Activated CD8-positive, alpha-beta memory T cell treated with anti-CD3 and anti-CD28 coated beads for 24 hours (primary cell): ENCODE measurements at places on chromosomes 13 and 19.
A peak's percentile ranks its signal among the peaks of the same experiment; 100 is the strongest.

DNA sequence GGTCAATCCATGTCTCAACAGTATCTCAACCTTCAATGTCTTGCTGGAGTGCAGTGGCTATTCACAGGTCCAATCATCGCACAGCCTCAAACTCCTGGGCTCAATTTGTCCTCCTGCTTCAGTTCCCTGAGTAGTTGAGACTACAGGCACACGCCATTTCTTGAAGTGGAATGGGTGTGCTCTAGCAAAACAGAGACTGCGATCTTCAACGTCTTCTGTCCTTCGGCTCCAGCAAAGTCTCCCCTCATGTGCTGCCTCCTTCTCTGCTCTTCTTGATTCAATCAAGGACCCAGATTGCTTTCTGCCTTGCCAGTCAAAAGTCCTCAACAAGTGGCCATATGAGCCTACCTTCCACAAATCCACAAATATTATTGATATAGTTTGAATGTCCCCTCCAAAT is 466.7 kb upstream of the MIR17HG start:
- no peak for DNase-seq

DNA sequence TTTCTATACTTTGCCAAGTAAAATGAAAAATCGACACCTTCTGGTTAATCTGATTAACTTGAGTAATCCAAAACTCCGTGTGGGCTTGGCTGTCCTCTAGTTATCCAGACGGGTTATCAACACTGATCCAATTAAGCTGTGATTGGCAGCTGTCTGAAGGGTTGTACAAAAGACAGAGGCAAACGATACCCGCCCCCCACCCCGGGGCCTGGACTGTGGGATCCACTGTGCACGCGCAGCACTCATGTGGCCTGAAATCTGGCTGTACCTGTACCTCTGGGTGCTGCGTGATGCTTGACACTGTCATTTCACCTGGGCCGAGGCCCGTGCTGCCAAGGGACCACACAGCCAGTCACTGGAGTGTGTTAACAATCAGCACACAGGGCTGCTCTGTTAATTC is 53.5 kb downstream of the COL4A2 start:
- no peak for DNase-seq

DNA sequence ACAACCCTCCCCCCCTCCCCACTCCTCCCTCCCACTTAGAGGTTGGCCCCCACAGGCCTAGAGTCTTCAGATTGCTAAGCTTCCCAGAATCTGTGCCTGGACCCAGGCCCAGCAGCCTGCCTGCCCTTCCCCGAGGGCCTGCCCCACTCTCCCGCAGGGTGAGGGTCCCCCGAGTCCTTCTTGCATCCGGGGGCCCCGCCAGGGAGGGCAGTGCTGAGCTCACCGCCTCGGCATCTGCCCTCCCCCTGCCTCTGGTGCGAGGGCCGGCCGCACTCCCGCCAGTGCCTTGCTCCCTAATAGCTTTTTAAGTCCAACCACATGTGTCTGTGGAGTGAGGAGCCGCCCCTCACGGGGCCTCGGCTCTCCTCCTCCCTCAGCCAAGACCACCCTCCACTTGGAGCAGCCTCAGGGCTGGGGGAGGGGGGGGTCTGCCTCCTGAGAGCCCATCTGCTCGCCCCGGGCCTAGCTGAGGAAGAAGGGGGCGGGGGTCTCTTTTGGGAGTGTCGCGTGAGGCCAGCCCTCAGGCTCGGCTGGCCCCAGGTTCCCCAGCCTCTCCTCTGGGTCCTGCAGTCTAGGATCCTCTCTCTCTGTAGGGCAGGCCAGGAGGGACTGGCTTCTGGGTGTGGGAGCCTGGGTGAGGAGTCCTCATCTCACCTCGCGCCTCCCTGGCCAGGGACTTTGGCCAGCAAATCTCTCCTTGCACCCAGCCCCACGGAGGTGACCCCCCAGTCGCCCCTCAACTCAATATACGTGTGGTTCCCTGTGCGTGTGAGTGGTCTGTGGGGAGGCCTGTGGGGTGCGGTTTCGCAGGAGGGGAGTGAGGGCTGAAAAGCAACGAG is 47.2 kb downstream of the LYL1 start:
- no peak for DNase-seq

DNA sequence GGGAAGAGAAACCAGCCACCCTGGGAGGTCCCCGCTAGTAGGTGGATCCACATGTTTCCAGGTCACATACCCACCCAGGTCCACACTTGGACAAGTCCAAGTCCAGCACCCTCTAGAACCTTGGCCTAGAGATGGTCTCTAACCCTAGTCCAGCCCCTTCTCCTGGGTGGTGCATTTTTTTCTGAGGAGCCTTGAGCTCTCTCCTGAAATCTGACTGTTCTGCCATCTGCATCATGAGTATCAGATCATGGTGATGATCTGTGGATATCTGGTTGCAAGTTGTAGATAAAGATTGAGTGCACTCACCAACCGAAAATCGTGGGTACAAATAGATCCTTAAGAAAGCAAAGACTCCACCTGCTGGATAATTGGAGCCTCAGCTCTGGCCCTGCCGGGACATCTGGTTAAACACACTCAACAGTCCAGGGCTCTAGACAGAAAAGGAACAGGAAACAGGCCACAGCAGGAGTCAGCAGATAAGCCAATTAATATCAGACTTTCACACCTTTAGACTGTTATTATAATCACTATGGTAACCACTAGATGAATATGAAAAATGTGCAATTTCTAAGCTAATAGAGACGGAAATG is 41.1 kb downstream of the GPR12 start:
- DNase-seq = no peak

GRCh38 chr13:46656786-46657185 is 103.8 kb downstream of the LRCH1 start:
- no peak for DNase-seq

- DNase-seq = no peak
Observed at GRCh38 chr13:52085421-52085820, 43.5 kb downstream of the NEK5 start.

GRCh38 chr19:47839411-47839810 is 17.7 kb downstream of the CRX start:
- no peak for DNase-seq

DNA sequence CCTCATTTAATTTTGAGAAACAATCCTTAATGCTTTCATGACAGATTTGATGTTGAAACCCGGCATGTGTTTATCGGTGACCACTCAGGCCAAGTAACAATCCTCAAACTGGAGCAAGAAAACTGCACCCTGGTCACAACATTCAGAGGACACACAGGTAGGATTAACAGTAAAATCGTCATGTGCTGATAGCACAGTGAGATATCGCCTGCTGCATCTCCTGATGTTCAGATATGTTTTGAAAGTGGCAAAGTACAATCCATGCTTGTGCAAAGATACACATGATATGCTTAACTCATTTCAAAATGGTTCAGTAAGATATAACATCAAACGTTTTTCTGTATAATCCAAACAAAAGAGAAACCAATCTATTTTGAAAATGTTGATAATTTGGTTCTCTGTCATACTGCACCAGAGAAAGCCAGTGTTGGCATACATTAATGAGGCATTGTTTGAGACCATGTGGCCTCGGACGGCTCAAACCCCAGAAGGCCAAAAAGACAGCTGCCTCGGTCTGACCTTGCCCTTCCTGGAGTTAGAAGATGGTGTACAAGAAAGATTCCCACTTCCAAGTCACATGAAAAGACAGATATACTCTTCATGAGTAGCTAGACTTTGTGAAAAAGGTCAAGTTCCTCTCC is 76.2 kb downstream of the DHRS12 start:
- no peak for DNase-seq

- DNase-seq = no peak
Observed at GRCh38 chr19:49806620-49806959, 6.5 kb downstream of the FUZ start.

DNA sequence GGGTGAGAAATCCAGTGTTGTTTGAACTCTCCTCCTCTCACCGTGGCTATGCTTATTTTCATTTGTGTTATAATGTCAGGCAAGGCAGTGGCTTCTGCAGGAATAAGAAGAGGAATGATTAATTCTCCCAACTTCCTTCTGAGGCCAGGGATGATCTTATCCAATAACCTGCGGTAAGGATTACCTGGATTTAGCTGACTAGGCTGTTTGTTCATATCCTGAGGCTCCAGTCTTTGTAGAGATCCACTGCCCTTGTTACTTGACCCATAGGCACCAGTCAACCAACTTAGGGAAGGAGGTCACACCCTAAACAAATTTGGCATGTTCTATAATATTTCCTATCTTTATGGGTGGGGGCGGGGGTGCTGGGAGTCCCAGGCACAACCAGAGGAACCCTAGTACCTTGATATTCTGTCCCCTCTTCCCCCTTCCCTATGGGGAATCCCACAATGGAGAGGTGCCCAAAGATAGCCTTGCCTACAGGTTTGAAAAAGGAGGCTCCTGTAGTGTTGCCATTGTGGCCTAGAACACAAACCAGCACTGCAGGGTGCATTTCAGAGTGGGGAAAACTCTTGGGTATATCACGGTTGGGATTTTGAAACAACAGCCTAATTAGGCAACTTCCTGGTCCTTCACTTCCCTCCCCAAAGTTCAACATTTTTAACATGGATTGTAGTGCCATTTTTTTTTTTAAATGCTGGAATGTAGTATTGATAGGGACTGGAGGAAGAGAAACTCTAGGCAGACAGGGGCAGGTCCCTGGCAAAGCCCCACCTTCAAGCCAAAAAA is 977.5 kb upstream of the SPRY2 start:
- DNase-seq = no peak

DNA sequence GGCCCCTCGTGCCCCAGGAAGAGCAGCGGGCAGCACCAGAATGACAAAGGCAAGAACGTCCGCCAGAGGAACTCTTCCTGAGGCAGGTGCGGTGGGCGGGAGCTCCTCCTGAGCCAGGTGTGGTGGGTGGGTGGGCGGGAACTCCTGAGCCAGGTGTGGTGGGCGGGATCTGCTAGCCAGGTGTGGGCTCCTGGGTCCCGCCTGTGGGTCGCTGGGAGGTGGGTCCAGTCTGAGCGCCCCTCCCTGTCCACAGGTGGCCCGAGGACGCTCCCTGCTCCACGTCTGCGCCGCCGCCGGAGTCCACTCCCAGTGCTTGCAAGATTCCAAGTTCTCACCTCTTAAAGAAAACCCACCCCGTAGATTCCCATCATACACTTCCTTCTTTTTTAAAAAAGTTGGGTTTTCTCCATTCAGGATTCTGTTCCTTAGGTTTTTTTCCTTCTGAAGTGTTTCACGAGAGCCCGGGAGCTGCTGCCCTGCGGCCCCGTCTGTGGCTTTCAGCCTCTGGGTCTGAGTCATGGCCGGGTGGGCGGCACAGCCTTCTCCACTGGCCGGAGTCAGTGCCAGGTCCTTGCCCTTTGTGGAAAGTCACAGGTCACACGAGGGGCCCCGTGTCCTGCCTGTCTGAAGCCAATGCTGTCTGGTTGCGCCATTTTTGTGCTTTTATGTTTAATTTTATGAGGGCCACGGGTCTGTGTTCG is 7.0 kb upstream of the HCN2 start:
- no peak for DNase-seq

DNA sequence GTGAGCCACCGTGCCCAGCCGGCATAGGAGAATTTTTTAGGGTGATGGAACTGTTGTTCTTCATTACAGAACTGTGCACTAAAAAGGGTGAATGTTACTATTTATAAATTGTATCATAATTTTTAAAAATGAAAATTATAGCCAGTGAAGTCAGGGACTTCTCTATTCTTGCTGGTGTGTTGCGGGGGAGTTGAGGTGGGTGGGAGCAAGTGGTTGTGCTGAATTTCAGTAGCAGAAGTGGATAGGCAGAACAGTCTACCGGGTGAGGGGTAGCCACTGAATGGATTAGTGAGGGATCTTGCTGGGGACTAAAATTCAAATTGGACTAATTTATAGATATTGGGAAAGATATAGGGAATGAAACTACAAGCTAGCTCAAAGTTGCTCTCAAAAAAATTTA is 74.0 kb downstream of the CAB39L start:
- DNase-seq = no peak

- DNase-seq = no peak
Observed at GRCh38 chr13:94708031-94708859, 4.1 kb downstream of the SOX21 start.

DNA sequence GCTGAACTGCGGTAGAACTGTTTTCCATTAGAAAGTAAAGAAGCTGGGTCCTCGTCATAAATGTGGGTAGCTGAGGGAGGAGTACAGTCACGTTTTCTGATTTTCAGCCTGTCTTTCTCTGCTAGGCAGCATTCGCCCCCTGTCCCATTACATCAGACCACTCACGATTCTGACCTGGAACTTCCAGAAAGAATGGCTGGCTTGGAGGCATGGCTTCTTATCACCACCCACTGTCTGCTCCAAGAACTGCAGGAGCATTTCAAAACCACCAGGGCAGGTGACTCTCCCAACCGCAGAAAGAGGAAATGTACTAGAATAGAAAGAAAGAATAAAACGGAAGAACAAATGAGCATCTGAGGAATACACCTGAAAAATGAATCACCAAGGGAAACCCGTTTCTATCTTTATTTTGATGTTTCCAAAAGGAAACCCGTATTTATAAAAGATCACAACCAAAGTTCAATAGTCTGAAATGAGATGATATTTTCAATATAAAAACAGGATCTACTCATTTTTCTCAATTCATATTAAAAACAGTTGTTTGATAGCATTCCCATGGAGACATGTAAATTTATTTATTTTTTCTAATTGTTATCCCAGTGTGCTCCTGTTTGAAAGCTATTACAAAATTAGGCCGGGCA is 22.1 kb upstream of the POMP start:
- peak; percentile 66 for DNase-seq

GRCh38 chr13:52356327-52356726 is 49.6 kb downstream of the THSD1 start:
- no peak for DNase-seq

GRCh38 chr19:49820125-49820524 is 2.0 kb downstream of the MED25 start:
- DNase-seq = no peak
